ENCODE measurements at places on chromosomes 5 and 9.

DNA sequence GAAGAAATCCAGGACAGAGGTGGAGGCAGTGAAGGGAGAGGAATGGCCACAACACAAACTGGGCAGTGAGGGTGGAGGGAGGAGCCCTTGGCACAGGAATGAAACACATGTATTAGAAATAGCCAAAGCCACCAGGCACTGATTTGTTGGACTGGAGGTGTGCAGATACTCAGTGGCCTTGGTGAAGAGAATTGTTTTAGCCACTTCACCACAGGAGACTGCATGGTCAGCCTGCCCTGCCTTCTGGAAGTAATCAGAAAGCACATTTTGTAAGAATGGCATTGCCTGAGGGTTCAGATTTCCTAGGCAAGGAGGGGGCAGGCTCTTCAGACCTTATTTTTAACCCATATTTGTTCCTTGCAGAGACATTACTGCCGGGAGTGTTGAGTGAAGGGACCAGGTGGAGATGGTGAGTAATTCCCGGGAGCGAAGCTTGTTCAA lies 2.2 kb downstream of the SGCD start:
- DNase-seq: no peak

- DNase-seq: no peak
Observed at GRCh38 chr5:91206734-91207133, 176.4 kb downstream of the ARRDC3 start.

DNA sequence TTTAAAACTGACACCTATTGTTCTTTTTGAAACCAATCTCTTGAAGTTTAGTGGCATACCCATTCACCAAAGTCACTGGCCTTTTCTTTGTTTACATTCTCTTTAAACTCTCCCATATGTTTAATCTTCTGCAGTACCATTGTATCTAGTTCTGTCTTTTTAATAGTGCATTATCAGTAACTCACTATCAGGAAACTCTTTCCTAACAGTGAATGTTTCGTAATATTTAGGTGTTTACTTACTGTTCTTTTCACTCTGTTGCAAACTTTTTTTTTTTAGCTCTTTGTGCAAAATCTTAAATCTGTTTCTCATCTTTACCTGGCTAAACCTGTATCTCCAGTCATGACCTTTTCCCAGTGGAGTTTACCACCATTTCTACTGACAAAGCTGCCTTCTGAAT lies 17.2 kb downstream of the SMAD5 start:
- no peak for DNase-seq

- no peak for DNase-seq
Observed at GRCh38 chr5:42950456-42951292, 89.4 kb downstream of the ANXA2R start.

DNA sequence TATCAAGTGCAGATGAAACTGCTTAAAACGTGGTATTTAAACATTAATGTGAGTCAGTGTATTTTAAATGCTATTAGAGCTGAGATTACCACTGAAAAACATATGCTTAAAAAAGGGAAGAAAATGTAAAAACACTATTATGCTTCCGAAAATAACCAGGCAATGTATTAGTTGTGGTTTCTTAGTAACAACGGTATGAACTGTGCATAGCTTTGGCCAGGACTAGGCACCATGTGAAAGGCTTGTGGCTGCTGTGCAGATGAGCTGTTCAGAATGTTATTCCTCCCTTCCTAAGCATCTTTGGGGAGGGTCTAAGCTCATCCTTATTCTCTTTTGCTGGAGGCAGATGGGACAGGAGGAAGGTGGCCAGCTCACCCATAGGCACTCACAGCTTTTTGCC lies 84.9 kb downstream of the NTRK2 start:
- no peak for DNase-seq

DNA sequence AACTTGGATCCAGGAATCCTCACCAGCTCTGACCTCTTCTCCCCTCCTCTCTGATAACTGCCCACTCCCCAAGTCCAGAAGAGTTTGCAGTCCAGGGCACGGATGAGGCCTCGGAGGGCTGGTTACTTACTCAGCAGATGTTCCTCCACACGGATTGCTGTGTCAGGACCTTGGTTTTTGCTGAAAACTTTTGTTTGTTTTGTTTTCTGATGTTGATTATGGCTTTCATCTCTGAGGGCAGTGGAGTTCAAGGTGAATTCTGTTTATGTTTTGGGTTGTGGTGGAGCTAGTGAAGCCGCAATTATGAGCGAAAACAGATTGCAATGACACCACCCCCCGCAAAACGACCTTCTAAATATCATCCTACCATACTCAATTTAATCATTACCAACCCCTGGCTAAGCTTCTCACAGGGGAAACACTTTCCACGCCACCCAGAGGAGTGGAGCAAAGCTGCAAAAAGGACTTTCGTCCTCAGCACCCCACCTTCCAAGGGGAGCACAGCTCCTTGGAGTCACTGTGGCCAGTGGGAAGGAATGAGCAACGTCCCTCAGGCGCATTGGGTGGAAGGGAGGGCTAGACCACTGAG lies 92.7 kb upstream of the SAP30L start:
- DNase-seq: no peak

- DNase-seq: no peak
Observed at GRCh38 chr5:107153283-107153682, 517.5 kb downstream of the EFNA5 start.

- no peak for DNase-seq
Observed at GRCh38 chr5:44538797-44539601, 149.8 kb upstream of the FGF10 start.

- DNase-seq: no peak
Observed at GRCh38 chr9:113957821-113958341, 81.8 kb downstream of the ZNF618 start.

GRCh38 chr5:142317753-142318152 lies 7.1 kb downstream of the SPRY4 start:
- DNase-seq: no peak

DNA sequence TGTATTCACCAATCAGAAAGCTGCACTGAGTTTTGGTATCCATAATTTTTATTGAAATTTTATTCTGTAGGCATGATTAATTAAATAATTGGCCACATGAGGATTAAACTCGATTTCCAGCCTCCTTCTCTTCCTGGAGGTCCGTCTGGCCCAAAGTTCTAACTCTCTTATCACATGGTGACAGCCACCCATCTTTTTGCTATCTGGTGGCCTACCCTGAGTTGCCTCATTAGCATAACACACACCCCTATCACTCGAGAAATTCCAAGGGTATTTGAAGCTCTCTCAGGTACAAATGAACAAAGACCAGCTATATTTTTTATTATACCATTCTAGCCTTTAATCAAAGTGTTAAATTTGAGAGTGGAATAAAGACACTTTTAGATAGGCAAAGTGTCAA lies 57.7 kb downstream of the APC start:
- no peak for DNase-seq

- DNase-seq: no peak
Observed at GRCh38 chr5:150213530-150213929, 23.7 kb downstream of the SLC6A7 start.

DNA sequence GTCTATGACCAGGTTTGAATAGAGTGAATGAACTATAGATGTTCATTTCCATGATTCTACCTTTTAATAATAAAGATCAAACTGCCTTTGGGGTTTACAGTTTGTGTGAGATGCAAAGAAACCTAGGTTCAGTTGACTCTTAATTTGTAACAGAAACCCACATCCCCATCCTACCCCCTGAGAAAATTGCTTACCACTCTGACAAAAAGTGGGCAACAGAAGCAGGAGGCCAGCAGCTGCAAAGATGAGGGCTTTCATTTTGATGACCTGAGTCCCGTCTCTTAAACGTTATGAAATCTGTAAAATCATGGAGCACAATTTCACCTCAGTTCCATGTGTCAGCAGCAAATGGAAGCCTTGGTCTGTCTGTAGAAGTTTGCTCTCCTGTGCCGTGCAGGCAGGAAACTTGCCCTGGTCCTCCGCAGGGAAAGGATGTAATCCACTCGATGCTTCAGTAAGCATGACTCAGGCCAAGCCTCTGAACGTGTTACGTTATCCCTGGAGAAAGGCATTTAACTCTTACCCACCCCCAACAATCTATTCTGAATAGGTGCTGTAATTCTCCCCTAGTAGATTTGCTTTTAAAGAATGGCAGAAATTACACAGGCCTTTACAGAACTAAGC lies at the start of gene F2RL2:
F2RL2 (minus strand) TSS at position 431 of the 624 bp plus-strand sequence; CDS start at position 258, 173 bp downstream.
- no peak for DNase-seq

DNA sequence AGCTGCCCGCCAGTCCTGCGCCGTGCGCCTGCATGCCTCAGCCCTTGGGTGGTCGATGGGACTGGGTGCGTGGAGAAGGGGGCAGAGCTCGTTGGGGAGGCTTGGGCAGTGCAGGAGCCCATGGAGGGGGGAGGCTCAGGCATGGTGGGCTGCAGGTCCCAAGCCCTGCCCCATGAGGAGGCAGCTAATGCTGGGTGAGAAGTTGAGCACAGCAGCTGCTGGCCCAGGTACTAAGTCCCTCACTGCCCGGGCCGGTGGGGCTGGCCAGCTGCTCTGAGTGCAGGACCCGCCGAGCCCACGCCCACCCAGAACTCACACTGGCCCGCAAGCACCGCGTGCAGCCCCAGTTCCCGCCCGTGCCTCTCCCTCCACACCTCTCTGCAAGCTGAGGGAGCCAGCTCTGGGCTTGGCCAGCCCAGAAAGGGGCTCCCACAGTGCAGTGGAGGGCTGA lies 764.3 kb upstream of the TYRP1 start:
- no peak for DNase-seq

- no peak for DNase-seq
Observed at GRCh38 chr5:143154510-143155370, 248.7 kb downstream of the NR3C1 start.

DNA sequence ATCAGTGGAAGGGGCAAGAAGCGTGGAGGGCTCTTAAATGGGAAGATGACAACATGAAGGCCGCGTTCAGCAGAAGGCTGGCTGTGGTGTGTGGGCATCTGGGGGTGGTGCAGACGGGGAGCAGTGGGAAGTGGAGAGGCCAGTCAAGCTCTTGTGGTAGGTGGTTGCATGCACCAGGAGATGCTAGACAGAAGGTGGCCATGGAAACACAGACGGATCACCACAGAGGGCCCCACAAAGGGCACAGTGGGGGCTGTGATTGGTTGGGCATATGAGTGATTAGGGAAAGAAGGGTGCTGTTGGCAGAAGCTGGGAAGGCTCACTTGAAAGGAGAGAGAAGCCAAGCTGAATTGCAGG lies 14.7 kb downstream of the MTMR12 start:
- no peak for DNase-seq

- DNase-seq: no peak
Observed at GRCh38 chr5:39005566-39006232, 68.5 kb downstream of the RICTOR start.

- no peak for DNase-seq
Observed at GRCh38 chr9:122133984-122134535, 25.5 kb downstream of the NDUFA8 start.

DNA sequence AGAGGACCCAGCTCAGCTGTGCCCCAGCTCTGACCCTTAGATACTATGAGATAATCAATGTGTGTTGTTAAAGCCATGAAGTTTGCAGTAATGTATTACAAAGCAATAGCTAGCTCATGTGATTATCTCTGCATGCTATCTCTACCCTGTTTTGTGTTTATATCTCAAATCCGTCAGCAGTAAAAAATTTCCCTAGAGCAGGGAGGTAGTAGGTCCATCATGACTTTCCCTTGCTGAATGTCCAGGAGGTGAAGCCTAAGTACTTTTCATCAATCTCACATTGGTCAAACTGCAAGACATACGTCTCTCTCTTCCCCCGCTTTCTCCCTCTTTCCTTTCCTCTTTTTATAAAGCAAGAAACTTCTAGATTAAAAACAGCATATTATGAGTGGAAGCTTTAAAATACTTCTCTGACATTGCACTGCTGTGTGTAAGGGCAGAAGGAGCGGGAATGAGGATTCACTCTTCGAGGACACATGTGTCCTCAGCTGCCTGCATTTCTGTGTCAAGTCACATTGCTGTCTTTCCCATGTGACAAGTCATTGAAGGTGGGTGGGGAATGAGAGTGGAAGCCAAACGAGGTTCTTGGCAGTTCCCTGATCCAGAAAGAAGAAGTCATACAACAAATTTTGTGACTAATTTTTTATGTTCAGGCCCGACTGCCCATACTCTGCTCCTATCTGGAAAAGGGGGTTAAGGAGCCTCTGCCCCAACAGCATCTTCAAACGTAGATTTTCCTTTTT lies 93.1 kb upstream of the RETREG1 start:
- DNase-seq: no peak

- no peak for DNase-seq
Observed at GRCh38 chr9:115653171-115653606, 500.4 kb upstream of the PAPPA start.

DNA sequence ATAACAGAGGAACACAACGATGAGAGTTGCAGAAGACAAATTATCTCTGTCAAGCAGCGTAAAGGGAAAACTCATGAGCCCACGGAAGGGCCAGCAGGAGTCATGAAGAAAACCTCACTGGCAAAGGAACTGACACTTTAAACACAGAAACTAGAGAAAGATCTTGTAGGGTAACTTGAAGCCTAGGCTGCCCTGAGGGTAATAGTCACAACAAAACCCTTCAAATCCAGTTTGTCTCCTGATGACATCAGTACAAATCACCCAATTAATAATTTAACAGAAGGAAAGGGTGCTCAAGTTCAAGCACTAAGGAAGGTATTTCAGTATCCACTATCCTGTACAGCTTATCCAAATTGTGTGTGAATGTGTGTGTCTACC lies 549.1 kb downstream of the MTRR start:
- no peak for DNase-seq

- DNase-seq: no peak
Observed at GRCh38 chr5:50965654-50966375, 299.4 kb downstream of the PARP8 start.

DNA sequence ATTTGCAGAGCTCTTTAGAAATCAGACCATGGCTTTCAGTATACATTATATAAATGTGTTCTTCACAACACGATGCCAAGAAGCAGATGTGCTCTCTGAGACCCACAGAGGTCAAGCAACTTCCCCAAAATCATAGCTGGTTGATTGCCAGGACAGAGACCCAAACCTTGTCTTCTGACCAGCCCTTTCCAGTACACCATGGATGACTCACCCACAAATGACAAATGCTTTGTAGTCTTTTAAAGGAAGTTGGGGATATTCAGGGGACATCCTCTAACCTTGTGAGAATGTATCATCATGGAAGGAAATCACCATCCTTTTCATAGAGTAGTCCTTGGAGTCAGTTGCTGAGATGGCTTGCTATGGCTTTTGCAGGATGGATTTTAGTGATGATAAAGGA lies 30.1 kb downstream of the ZNF462 start:
- no peak for DNase-seq

GRCh38 chr9:33676746-33677505 lies 118.4 kb upstream of the PRSS3 start:
- DNase-seq: no peak

DNA sequence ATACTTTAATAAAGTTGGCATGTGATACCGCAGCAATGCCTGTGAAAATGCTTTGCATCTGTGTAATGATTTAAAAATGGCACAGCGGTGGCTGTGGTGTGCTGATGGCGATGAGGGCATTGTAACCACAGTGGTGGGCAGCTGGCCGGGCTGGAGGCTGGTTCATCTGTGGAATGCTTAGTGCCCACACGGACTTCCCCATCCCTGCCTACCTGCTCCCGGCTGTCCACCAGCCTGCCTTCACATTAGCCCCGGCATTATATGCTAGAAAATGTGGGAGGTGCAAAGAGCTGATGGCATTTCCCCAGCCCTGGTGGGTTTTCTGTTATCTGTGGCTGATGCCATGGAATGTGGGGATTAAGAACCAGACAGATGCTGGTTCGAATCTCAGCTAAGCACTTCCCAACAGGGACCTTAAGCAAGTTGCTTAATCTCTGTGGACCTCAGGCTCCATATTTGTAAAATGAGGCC lies 2.9 kb upstream of the NDST1 start:
- DNase-seq: no peak

Data from D721Med (cell line).